ENCODE measurements at places on chromosomes 2 and 18.
A peak's percentile ranks its signal among the peaks of the same experiment; 100 is the strongest.

- H3K4me3 ChIP-seq, result no peak overlapping the region
- H3K36me3 ChIP-seq, result no peaks in the 10 kb centered on the region
- no peaks in the 10 kb centered on the region for H3K4me1 ChIP-seq
- H3K27ac ChIP-seq, result no peak overlapping the region
Measured at GRCh38 chr2:227890495-227891079, 19.2 kb downstream of the DAW1 start.

- DNase-seq, result no peak
- H3K36me3 ChIP-seq, result no peaks in the 10 kb centered on the region
- peaks cover 8% of the 10 kb centered on the region for H3K4me1 ChIP-seq
- H3K4me3 ChIP-seq, result no peak overlapping the region
Measured at GRCh38 chr2:45973426-45973825, 322.0 kb downstream of the PRKCE start.

DNA sequence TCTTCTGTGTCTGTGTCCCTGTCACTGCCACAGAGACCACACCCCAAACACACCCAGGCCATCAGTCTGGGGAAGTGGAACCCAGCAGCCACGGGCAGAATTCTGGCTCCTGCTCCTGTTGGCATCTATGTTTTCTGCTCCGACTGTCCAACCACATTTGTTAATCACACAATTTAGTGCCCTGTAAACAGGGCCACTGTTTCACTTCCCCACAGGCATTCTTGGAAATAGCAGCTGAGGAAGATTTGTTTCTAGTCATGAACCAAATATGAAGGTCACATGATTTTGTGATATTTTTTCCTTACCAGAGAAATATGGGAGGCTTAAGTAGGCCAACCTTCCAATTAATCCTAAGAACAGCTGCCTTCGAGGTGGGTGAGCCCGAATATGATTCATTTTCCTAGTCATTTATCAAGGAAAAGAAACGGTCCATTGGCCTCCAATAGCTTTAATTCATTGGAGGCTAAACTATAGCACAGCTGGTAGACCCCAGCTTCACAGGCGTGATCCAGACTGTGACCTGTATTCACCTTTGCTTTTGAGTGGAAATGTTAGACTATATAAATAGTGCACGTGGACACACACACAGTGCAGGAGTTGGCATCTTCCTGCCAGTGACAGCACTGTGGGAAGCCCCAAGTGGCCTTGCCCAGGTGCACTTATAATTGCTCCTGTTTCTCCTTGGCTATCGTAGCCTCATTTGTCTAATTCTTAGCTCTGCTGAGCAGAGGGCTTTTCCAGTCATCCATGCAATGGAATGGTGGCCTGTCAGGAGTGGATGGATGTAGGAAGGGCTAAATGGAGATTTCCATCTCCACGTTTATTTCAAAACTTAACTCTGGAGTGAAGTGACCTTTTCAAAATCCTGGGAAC lies 267.9 kb downstream of the LPIN1 start:
- no peaks in the 10 kb centered on the region for H3K27me3 ChIP-seq
- H3K36me3 ChIP-seq, result no peaks in the 10 kb centered on the region
- DNase-seq, result no peak
- peaks cover 4% of the 10 kb centered on the region for H3K4me1 ChIP-seq
- no peak overlapping the region for H3K4me3 ChIP-seq

- no peak for DNase-seq
- no peak overlapping the region for H3K27ac ChIP-seq
- H3K4me1 ChIP-seq, result peaks cover 4% of the 10 kb centered on the region
- H3K36me3 ChIP-seq, result no peaks in the 10 kb centered on the region
- H3K4me3 ChIP-seq, result no peak overlapping the region
- H3K27me3 ChIP-seq, result no peaks in the 10 kb centered on the region
Measured at GRCh38 chr2:220053919-220054318, 426.5 kb downstream of the SLC4A3 start.

- H3K27me3 ChIP-seq, result no peaks in the 10 kb centered on the region
- H3K4me3 ChIP-seq, result no peak overlapping the region
- H3K4me1 ChIP-seq, result peaks cover 8% of the 10 kb centered on the region
- H3K36me3 ChIP-seq, result peaks cover 41% of the 10 kb centered on the region
- DNase-seq, result no peak
- no peak overlapping the region for H3K27ac ChIP-seq
Measured at GRCh38 chr2:235752846-235753245, 259.0 kb downstream of the AGAP1 start.

- peaks cover 3% of the 10 kb centered on the region for H3K36me3 ChIP-seq
- no peaks in the 10 kb centered on the region for H3K27me3 ChIP-seq
- peaks cover 2% of the 10 kb centered on the region for H3K4me1 ChIP-seq
- peak overlapping the region; percentile 69 for H3K27ac ChIP-seq
- H3K4me3 ChIP-seq, result no peak overlapping the region
- DNase-seq, result peak; percentile 88
Measured at GRCh38 chr18:11850821-11851145, 430 bp upstream of the CHMP1B start.

- H3K4me1 ChIP-seq, result no peaks in the 10 kb centered on the region
- no peak for DNase-seq
- H3K27me3 ChIP-seq, result no peaks in the 10 kb centered on the region
- no peak overlapping the region for H3K4me3 ChIP-seq
- no peaks in the 10 kb centered on the region for H3K36me3 ChIP-seq
Measured at GRCh38 chr2:237143676-237144440, 58.2 kb downstream of the COPS8 start.

GRCh38 chr2:8918412-8918811 lies 81.0 kb upstream of the KIDINS220 start:
- no peak overlapping the region for H3K4me3 ChIP-seq
- peaks cover 4% of the 10 kb centered on the region for H3K36me3 ChIP-seq
- no peak for DNase-seq
- peaks cover 5% of the 10 kb centered on the region for H3K4me1 ChIP-seq

- H3K27ac ChIP-seq, result no peak overlapping the region
- no peak overlapping the region for H3K4me3 ChIP-seq
- no peak for DNase-seq
- H3K4me1 ChIP-seq, result no peaks in the 10 kb centered on the region
- H3K27me3 ChIP-seq, result no peaks in the 10 kb centered on the region
Measured at GRCh38 chr2:214064471-214064870, 346.4 kb upstream of the VWC2L start.

- no peaks in the 10 kb centered on the region for H3K27me3 ChIP-seq
- H3K36me3 ChIP-seq, result no peaks in the 10 kb centered on the region
- no peak for DNase-seq
- H3K4me3 ChIP-seq, result no peak overlapping the region
- H3K27ac ChIP-seq, result no peak overlapping the region
- no peaks in the 10 kb centered on the region for H3K4me1 ChIP-seq
Measured at GRCh38 chr2:114642166-114642770, 199.8 kb downstream of the DPP10 start.

DNA sequence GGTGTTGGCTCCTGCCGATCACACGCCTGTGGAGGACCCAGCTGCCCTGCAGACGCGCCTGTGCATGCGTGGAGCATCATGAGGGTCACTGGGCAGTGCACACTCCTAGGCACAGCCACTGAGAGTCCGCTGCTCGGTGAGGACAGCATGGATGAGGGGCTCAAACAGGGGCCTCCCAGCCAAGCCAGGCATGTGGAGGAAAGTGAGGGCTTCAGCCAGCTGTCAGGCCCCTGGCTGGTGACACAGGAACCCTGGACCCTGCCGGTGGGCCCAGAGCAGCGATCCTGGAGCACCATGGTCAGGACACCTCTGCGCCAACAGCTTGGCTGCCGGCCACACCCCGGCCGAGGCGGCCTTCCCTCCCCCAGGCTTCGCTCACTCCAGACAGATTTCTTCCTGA lies 171.2 kb downstream of the RTP5 start:
- no peaks in the 10 kb centered on the region for H3K4me1 ChIP-seq
- DNase-seq, result no peak
- H3K27me3 ChIP-seq, result peaks cover 86% of the 10 kb centered on the region
- H3K27ac ChIP-seq, result no peak overlapping the region
- H3K36me3 ChIP-seq, result no peaks in the 10 kb centered on the region

DNA sequence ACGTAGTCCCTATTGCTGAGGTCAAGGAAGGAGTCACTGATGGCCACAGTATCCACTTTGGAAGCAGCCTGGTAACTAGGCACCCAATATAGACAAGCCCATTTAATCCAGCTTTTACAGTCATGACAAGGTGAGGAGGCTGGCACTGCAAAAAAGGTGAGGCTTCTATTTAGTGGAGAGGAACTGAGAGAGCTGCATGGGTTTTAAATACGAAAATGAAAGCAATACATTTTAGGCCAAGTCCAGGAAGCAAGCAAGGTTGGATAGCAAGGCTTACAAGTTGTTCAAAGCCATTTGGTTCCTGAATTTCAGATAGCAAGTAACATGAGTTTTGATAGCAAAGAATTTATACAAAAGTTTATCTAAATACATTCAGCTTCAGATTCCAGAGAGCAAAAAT lies 80.4 kb downstream of the SGPP2 start:
- no peaks in the 10 kb centered on the region for H3K4me1 ChIP-seq
- no peaks in the 10 kb centered on the region for H3K36me3 ChIP-seq
- no peak for DNase-seq
- peaks cover 13% of the 10 kb centered on the region for H3K27me3 ChIP-seq
- H3K4me3 ChIP-seq, result no peak overlapping the region
- no peak overlapping the region for H3K27ac ChIP-seq

GRCh38 chr2:69624131-69624530 lies 19.4 kb downstream of the AAK1 start:
- no peaks in the 10 kb centered on the region for H3K36me3 ChIP-seq
- H3K4me3 ChIP-seq, result no peak overlapping the region
- DNase-seq, result no peak
- H3K27ac ChIP-seq, result no peak overlapping the region
- H3K27me3 ChIP-seq, result no peaks in the 10 kb centered on the region

DNA sequence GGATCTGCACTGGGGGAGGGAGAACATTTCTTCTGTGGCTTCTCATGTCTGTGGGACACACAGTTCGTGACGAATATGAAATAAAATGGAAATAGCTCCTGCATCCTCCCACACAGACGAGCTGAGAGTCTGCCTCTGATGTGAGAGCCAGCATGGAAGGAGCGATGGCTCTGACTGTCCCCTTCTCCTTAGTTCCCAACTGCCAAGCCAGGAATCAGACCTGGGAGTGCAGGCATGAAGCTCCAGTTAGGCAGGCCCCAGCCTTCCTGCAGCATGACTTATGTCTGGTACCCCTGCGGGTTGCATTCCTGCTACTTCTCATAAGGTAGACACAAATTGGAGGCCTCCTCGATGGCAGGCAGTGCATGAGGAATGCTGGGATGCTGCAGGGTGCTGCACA lies 56.2 kb downstream of the PRKCE start:
- H3K27ac ChIP-seq, result no peak overlapping the region
- DNase-seq, result no peak
- peaks cover 2% of the 10 kb centered on the region for H3K4me1 ChIP-seq
- no peaks in the 10 kb centered on the region for H3K27me3 ChIP-seq
- H3K4me3 ChIP-seq, result no peak overlapping the region

Data from mesenchymal stem cell (in vitro differentiated cells and primary cell).